EL (cell line): ENCODE measurements at places on chromosomes 16 and 17.
A peak's percentile ranks its signal among the peaks of the same experiment; 100 is the strongest.

GRCh38 chr16:67537636-67538591 lies 9.3 kb downstream of the RIPOR1 start:
- peak; percentile 75 for DNase-seq

GRCh38 chr17:44334727-44335126 lies 10.1 kb upstream of the SLC25A39 start:
- no peak for DNase-seq

DNA sequence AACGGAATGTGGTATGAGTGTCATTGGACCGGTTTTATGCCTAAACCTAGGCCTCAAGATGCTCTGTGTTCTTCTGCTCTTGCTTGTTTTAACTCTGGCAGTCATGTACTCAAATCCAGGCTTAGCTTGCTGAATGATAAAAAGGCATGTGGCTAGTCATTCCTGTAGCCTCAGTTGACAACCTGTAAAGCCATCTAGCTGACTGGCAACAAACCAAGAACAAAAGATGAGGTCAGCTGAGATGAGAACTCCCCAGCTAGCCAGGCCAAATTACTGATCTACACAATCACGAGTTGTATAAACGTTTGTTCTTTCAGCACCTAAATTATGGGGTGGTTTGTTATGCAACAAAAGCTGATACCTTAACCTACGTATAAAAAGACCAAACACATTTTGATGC lies 1406.0 kb upstream of the CDH8 start:
- no peak for DNase-seq

- no peak for DNase-seq
These were observed 38.6 kb upstream of the HS3ST2 start for GRCh38 chr16:22775220-22775922.

- DNase-seq: peak; percentile 62
These were observed at the start of gene MAP2K6 for GRCh38 chr17:69414408-69415274. Gene MAP2K6 (plus strand): TSS chr17:69414697. CDS start chr17:69414985, 288 bp downstream.
